ENCODE measurements at places on chromosomes 3 and 15. TPM values are rescaled to one million over a fixed set of nuclear protein-coding genes. Genes with fewer than 3 reads are reported as not detected.

GRCh38 chr3:116863270-116863770 is 153.7 kb downstream of the TUSC7 start:
- no peak for DNase-seq

- no peak for DNase-seq
Observed at GRCh38 chr3:194379231-194379630, 9.7 kb upstream of the LRRC15 start.

- no peak for DNase-seq
Observed at GRCh38 chr3:167148136-167148535, 232.0 kb downstream of the ZBBX start.

DNA sequence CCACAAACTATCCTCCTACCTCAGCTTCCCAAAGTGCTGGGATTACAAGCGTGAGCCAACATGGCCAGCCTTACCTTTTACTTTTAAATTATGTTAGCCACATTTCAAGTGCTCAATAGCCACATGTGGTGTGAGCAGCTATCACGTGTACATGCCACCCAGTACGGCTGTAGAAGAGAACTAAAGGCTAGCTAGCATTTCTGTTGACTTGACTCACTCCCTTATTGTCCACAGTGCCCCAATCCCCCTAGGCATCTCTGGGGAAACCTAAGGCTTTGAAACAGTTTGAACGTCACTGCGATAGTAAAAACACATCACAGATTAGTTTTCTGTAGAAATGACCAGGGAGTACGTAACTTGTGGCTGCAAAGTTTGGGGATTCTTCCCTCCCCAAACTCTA is 12.0 kb downstream of the C15orf40 start:
- no peak for DNase-seq

GRCh38 chr15:39180483-39180933 is 400.4 kb upstream of the THBS1 start:
- DNase-seq = no peak

DNA sequence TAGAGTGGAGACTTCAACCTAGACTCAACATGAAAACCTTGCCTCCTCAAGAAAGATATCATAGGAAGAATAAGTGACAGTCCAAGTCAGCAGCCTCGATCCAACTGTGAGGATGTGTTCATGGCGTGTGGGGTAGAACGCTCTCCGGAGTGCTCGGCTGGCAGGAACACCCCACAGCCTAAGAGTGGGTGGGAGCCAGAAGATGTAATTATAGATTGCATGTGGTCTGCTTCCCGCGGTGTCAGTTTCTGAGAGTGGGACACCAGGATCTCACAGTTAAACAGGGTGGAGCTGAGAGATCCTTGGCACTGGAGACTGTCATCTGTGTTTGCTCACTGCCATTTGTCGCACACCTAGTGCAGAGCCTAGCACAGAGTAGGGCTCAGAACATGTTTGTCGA is 158.0 kb downstream of the CTNNB1 start:
- no peak for DNase-seq

DNA sequence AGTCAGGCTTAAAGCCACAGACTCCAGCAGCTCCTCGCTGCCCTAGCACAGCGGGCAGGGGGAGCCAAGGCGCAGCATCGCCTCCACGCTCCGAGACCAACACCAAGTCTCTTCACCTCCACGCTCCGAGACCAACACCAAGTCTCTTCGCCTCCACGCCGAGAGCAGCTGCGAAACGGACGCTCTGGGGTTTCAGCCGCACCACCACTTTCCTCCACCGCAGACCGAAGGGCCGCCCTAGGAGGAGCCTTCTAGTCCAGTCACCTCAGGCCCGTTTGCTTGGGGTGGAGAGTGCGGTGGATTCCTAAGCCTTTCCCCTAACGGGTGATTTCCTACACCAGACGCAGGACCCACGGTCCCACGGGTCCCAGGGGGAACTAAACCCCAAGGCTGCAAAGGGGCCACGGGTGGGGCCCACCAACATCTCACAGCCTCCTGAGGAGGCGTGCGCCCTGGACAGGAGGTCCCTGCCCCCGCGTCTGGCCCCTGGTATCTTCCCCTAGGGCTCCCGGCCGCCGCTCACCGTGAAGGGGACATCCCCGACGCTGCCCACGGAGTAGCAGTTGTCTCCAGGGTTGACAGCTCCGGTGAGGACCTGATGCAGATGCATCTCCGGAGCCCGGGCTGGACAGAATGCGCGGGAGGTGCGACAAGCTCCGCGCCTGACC is 501 bp downstream of the DMXL2 start:
- DNase-seq = peak; percentile 68

DNA sequence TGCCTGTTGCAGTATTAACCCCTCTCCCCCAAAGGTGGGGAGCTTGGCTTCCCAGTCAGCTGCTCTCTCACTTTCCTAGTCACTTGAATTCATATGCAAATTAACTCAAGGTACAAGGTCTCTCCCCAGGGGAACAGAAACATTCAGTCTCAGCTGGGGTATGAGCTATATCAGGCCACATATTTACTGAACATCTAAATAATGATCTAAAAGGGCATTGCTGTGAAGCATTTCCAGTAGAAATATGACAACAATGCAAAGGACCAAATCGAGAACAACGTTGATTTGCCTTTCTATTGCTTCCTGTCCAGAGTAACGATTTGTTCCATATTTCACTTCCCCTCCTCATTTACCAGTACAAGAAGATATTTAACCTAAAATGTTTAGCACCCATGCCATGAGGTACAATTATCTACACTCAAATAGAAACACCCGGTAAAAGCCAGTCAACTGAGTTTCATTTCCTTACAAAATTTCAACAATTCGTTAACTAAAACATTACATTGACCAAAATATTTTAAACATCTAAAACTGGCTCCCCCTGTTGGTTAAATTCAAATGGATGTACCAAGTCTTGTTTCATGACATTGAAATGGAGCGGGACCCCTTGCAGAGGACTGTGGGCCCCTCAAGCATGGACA is 36.5 kb upstream of the KLHL6 start:
- no peak for DNase-seq

- DNase-seq = no peak
Observed at GRCh38 chr3:194316918-194317317, 34.2 kb downstream of the CPN2 start.

DNA sequence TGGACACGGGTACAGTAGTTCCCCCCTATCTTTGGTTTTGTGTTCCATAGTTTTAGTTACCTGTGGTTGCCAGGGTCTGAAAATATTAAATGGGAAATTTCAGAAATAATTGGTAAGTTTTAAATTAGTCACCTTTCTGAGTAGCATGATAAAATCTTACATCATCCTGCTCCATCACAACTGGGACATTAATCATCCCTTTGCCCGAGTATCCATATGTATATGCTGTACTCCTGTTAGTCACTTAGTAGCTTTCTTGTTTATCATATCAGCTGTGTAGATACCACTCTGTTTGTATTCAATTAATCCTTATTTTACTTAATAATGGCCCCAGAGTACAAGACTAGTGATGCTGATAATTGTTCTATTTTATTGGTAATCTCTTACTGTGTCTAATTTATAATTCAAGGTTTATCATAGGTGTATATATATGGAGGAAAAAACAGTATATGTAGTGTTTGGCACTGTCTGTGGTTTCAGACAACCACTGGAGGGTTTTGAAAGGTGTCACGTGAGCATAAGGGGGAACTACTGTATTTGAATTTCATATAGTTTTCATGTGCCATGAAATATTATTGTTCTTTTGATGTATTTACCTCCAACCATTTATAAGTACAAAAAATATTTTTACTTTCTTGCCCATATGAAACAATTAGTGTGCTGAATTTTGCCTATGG is 41.4 kb downstream of the CTDSPL2 start:
- DNase-seq = no peak

- no peak for DNase-seq
Observed at GRCh38 chr3:1910322-1910721, 188.3 kb upstream of the CNTN4 start.

DNA sequence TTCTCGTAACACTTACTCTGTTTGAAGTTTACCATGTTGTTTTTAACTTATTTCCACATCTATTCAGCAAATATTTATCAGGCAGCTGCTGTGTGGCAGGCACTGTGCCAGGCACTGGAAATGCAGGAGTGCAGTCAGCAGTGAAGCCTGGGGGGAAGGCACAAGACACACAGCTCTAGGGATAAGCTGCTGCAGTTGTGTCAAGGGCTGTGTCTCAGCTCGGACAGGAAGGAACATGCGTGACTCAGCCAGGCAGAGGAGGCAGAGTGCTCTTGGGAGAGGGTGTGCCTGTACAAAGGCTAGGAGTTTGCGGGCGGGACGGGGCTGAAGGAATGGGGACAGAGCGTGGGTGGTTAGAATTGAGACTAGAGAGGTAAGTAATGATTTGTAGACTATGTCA is 24.7 kb downstream of the LYSMD4 start:
- DNase-seq = peak; percentile 64

Gene GASK1A
- total RNA-seq = 2.1 TPM

Gene GRM2
- total RNA-seq = 0.27 TPM

Gene PLSCR5
- 0.60 TPM for total RNA-seq

Data from hepatocyte (in vitro differentiated cells).